ENCODE measurements at places on chromosomes 3 and 15. TPM values are rescaled to one million over a fixed set of nuclear protein-coding genes. Genes with fewer than 3 reads are reported as not detected.
A peak's percentile ranks its signal among the peaks of the same experiment; 100 is the strongest.

GRM2 gene
- polyA plus RNA-seq = 0.33 TPM

DNA sequence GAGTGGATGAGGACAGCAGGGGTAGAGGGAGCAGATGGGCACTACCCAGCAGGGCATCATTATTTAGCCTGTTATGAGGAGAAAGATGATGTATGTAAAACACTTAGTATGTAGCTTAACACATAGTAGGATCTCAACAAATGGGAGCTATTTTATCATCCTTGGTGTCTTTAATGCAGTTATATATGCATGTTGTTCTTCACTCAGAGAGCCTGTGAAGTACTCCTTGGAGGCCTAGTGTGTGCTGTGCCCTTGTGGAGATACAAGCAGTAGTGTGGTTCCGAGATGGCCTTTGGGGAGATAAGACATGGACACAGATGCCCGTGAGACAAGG lies 124.2 kb downstream of the LIPC start:
- no peak for DNase-seq

- DNase-seq = no peak
Measured at GRCh38 chr3:142040941-142041491, 108.3 kb downstream of the TFDP2 start.

- no peak for DNase-seq
Measured at GRCh38 chr15:95556866-95557225, 773.7 kb upstream of the NR2F2 start.

DNA sequence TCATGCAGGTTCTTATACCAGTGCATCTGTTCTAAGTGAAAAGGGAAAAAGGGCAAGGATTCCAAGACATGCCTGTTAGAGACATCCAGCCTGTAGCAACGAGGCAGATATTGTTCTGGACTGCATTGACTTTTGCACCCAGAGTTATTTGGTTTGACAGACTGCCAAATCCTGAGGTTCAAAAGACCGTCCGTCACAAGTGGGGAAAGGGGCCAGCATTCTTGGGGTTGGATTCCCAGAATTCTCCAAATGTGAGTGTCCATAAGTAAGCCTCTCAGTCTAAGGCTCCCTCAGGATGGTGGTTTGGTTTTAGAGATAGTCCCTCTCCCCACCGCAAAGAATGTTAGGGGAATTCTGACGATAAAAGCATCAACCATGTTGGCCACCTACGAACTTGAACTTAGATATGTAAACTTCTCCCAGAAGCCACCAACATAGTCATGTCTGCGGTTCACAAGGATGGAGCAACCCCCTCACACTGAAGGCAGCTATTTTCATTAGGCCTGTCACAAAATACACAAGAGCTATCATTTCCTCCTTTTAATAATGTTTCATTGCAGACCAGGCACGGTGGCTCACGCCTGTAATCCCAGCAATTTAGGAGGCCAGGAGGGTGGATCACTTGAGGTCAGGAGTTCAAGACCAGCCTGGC lies 13.6 kb upstream of the LACTB start:
- DNase-seq = no peak

- DNase-seq = no peak
Measured at GRCh38 chr3:47247131-47248064, 35.2 kb downstream of the KIF9 start.

DNA sequence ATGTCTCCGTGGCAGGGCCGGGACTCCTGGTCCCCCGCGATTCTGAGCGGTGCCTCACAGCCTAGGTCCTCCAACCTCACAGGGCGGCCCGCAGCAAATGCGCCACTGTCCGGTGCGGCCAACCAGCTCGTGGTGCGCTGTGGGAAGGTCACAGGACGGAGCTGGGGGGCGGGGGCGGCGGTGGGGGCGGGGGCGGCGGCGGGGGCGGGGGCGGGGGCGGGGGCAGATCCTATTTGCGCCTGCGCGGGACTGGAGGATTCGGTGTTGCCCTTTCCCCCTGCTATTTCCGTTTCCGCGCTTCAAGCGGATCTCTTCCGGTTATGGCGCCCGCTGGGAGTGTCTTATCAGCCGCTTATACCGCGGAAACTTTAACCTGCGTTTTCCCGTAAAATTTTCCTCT lies 106.7 kb upstream of the SNRPN start:
- peak; percentile 16 for DNase-seq

GRCh38 chr15:100042558-100042957 lies 299.2 kb downstream of the ADAMTS17 start:
- DNase-seq = no peak

- DNase-seq = no peak
Measured at GRCh38 chr15:41512512-41512939, 1.1 kb downstream of the LTK start.

DNA sequence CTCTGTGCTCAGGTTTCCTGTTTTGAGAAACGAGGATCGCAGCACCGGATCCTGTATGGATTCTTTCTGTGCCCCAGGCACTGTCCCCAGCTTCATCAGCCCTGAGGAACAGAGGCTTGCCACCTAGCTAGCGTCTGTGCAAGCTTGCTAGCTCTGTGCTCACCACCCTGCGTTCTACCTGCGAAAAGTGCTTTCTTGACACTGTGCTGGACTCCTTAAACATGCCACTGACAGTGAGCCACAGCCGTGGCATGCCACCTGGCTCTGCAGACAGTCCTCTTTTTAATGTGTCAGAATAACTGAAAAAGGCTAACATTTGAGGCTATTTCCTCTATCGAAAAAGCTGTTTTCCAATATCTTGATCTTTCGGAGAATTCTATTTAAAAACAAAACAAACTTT lies 1.4 kb downstream of the PGPEP1L start:
- DNase-seq = no peak

CAMP gene
- 1.5 TPM for polyA plus RNA-seq

B3GALNT1 gene
- 16.9 TPM for polyA plus RNA-seq

DNA sequence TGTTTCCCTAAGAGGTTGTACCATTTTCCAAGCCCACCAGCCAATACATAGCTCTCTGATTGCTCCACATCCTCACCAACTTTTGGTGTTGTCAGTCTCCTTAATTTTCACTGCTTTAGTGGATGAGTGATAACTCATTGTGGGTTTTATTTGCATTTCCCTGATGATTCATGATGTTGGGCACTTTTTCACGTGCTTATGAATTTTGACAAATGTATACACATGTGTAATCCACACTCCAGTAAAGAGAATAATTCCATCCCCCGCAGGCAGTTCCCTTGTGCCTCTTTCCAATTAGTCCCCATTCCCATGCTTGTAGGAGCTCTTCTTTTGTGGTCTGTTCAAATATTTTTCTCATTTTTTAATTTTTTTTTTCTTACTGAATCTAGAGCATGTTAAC lies 52.4 kb downstream of the ANP32A start:
- DNase-seq = no peak

DNA sequence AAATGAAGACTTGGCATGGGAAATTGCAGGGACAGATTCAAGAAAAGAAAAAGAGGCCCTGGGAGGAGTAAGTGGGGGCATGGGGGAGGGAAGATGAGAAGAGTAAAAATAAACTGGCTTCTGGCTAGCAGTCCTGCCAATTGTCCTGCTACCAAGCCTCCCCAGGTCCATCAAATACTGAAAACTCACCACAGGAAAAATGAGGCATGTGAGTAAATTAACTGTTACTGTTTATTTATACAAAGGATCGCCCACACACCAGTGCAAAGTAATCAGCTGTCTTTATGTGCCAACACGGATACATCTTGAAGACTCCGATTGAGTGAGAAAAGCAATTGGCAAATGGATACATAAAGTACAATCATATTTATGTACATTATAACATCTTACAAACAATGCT lies 10.7 kb upstream of the KLHL25 start:
- no peak for DNase-seq

THRB gene
- polyA plus RNA-seq = 1.1 TPM

DNA sequence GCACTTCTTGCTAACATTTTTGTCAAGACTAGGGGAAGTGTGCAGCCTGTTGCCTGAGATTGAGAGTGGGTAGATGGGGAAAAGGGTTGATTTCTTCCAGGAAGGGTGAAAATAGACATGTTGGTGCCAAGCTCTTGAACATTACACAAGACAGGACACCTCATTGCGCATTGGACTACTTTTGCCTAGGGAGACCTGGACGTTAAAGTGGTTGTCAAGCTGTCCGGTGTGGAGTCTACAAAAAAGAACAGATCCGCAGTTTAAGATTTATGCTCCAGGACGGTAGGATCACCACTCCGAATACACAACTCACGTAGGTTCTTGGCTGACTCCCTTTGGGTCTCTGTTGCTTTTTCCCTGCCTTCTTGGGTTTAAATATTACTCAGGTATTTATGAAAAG lies 56.3 kb upstream of the LRIG1 start:
- DNase-seq = no peak

DNA sequence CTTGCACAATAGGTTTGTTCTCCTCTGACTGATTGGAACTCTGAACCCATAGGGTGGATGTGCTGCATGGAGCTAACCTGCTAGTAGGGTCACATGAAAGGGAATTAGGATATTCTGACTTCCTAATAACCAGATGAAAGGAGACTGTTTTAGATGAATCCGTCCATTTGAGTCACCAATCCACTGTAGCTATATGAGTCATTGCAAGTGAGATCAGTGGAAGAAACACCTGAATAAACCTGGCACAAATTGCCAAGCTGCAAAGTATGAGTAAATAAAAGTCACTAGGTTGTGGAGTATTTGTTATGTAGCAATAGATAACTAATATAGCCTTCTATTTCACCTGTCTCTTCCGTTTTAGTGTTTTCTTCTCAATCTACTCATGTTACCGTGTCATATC lies 584.4 kb downstream of the PDCD6IP start:
- no peak for DNase-seq

- DNase-seq = no peak
Measured at GRCh38 chr3:193767353-193768069, 174.5 kb downstream of the OPA1 start.

GRCh38 chr3:61415201-61415600 lies 146.2 kb upstream of the PTPRG start:
- no peak for DNase-seq

GRCh38 chr3:46764206-46764605 lies 46.5 kb upstream of the PRSS50 start:
- DNase-seq = no peak

DNA sequence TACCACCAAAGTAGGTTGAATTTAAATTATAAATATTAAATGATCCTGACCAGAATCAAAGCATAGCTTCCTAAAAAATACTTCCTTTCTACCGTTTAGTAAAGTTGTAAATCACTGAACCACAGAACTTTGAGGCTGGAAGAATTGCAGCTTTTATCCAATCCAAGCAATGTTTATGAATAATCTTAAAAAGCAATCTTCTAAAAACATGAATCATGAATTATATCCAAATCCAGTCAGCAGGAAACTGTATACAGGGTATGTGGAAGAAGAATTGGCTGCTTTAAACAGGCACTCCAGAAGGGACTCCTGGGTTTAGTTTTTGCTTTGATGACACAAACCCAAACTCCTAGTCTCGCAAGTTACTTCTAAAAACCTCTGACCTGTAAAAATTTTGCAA lies 30.2 kb downstream of the HEG1 start:
- no peak for DNase-seq

GRCh38 chr3:197680955-197681521 lies 55.7 kb downstream of the RUBCN start:
- DNase-seq = no peak

DNA sequence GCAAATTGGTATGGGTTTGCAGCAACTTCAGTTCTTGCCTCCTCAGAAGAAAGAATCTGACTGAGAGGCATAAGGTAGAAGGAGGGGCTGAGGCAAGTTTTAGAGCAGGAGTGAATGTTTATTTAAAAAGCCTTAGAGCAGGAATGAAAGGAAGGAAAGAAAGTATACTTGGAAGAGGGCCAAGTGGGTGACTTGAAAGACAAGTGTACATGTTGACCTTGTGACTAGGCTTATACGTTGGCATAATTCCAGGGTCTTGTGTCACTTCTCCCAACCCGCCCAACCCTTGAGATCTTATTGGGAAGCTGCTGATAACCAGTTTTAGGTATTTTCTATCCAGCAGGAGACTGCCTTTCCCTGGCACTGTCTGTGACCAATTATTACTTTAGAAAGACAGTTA lies 436.9 kb upstream of the ZNF717 start:
- DNase-seq = no peak

- DNase-seq = no peak
Measured at GRCh38 chr3:193883551-193883950, 252.4 kb upstream of the HES1 start.

GRCh38 chr3:158369279-158369678 lies 201.7 kb upstream of the MLF1 start:
- no peak for DNase-seq

CCRL2 gene
- 0.38 TPM for polyA plus RNA-seq

TMEM207 gene
- not detected for polyA plus RNA-seq

DNA sequence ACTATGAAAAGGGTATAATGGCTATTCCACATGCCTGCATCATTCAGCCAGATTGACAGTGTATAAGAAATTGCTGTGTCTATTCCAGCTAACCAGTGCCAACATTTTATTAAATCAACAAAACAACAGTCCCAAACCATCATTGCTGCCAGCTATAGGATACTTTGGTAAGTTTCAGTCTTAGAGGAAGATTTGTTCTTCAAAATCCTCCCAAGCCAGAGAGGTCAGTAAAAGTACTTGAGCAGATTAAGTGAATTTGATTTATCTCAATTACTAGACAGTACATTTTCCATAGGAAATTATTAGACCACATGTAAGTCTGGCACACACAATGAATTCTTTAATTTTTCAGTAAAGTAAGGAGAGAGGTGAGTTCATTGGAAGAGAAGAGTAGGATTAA lies 50.7 kb downstream of the TFG start:
- DNase-seq = peak; percentile 25

FBXO40 gene
- 3.4 TPM for polyA plus RNA-seq

- DNase-seq = no peak
Measured at GRCh38 chr15:66404532-66404931, 17.8 kb downstream of the MAP2K1 start.

PPP1R14D gene
- 0.19 TPM for polyA plus RNA-seq

DNA sequence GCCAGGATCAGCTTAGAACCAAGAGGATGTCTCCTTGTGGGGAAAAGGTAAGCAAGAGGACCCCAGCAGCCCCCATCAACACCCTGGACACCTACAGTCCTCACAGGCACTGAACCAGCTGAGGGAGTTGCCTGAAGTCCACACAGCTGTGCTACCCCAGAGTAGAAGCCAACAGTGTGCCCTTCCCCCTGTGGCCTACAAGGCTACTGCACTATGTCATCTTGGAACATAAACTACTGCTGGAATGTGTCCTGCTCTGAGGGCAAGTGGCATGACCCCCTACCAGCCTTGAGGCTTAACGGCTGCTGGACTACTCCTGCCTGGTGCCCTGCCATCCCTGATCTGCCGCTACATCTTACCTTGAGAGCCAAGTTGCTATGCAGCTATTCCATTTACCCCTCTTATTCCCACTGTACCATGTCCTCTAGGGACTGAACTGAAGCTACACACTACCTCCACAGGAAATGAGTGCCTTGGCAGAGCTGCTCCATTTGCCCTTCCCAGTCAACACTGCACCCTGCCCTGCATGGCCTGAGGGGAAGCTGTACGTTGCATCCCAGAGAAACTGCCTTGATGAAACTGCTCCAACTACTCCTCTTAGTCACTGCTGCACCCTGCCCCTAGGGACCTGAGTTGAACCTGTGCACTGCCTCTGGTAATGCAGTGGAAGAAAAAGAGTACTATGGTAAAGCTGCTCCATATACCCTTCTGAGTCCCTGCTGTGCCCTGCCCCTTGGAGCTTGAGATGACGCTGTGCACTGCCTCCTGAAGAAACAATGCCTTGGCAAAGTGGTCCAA lies 40.2 kb upstream of the ATP13A5 start:
- DNase-seq = no peak

- no peak for DNase-seq
Measured at GRCh38 chr15:41695750-41696436, 35.7 kb downstream of the MGA start.

- no peak for DNase-seq
Measured at GRCh38 chr3:7700539-7700938, 801.1 kb upstream of the LMCD1 start.

CD96 gene
- 0.33 TPM for polyA plus RNA-seq

- DNase-seq = no peak
Measured at GRCh38 chr3:119195911-119196310, 22.5 kb downstream of the UPK1B start.

Measured in forelimb muscle (tissue), 1 donor.